Peyer's patch (tissue), 4 donors: ENCODE measurements at places on chromosomes 16 and 17.

DNA sequence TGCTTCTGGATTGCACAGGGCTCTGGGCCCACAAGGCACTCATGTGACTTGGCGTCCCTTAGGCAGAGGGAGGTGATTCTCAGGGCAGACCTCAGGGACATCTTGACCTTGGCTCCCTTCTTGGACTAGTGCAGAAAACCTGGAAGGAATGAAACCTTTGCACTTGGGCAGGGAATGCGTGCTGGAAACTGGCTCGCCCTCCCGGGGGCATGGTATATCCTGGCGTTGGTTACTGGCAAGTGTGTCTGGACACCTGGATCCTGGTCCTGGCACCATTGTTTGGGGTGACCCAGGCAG, 63.5 kb upstream of the LGALS9 start:
- peak; percentile 68 for DNase-seq

- no peak for DNase-seq
These were observed 23.5 kb downstream of the GTF3C1 start for GRCh38 chr16:27526180-27526579.

DNA sequence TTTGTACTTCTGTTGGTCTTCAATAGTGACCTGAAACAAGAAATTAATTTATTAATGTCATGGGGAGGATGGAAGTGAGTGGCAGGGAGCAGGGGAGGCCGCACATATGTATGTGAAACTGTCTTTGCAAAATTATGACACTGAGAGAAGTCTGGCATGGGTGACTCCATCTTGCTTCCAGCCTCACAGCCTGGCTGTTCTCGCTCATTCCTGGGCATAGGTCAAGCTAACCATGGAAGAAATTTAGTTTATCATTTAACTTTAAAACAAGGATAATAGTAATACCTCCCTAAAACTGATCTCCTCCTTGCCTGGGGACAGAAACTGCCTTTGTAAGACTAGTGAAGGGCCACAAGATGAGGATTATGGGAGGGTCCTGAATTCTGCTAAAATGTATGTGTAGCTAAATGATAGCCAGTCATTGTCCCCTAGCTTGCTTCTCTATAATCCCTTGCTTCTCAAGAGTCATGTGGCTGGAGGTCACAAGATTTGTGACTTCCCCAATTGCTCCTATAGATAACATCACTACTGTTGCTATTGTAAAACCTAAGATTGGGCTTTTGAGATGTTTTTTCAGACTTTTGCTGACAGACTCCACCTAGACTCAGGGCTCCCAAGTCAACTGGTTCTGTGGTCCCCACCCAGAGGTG, 126.0 kb downstream of the HS3ST3A1 start:
- DNase-seq = no peak

GRCh38 chr17:48258331-48258730, 150.8 kb downstream of the SNX11 start:
- no peak for DNase-seq

- no peak for DNase-seq
These were observed 55.0 kb downstream of the IRX5 start for GRCh38 chr16:54985668-54986067.

DNA sequence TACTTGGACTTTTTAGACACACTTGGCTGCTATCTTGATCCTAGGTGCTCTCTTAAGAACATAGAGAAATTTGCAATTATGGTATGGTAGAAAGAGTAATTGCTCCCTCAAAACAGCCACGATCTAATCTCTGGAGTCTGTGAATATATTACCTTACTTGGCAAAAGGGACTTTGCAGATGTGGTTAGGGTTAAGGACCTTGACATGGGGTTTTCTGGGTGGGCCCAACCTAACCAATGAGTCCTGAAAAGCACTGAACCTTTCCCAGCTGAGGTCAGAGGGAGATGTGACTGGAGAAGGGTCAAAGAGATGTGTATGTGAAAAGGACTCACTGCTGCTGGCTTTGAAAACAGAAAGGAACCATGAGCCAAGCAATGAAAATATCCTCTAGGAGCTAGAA, 26.7 kb upstream of the MED13 start:
- no peak for DNase-seq

- no peak for DNase-seq
These were observed 2.0 kb downstream of the RBBP6 start for GRCh38 chr16:24541233-24541933.

GRCh38 chr16:83343935-83344366, 463.8 kb upstream of the HSBP1 start:
- DNase-seq = no peak

GRCh38 chr17:72379516-72379915, 258.7 kb downstream of the SOX9 start:
- DNase-seq = no peak

- no peak for DNase-seq
These were observed 800.0 kb downstream of the KCNJ18 start for GRCh38 chr17:22492331-22492730.

- no peak for DNase-seq
These were observed 31.1 kb upstream of the COX10 start for GRCh38 chr17:14038206-14038605.

DNA sequence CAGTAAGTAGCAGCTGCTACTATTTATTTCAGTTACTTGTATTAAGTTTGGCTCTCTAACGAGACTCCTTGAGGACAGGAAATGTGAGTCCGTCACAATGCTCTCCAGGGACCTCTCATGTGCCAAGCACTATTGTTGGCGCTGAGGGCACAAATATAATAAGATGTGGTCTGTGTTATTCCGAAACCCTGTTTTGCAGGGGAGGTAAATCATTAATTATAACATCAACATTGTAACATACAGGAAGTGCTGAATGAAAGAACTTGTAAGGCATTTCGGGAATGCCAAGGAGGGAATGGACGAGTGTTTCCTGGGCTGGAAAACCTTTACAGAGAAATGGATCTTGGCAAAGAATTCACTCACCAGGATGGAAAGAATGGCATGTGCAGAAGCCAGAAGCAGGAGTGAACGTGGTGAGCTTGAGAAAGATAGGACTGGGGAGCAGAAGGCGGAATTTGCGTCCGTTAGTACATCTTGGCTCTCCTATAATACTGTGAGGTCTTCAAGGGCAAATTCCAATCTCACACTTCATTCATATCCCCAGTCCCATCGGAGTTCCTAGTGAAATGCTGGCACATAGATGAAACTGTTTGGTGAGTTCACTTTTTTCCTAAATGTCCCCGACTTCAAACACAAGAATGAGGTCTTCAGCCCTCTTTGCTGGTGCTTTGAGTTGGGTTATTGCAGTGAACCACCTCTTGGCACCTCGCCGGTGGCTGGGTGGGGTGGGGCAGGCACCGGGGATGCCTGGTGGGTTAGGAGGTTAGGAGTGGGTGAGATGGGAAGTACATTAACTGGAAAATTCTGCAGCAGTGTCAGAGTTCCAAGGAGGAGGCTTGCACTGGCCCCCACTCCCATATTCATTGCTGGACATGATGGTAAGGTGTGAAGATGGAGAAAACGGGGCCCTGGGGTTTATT, 11.5 kb downstream of the TAC4 start:
- no peak for DNase-seq

DNA sequence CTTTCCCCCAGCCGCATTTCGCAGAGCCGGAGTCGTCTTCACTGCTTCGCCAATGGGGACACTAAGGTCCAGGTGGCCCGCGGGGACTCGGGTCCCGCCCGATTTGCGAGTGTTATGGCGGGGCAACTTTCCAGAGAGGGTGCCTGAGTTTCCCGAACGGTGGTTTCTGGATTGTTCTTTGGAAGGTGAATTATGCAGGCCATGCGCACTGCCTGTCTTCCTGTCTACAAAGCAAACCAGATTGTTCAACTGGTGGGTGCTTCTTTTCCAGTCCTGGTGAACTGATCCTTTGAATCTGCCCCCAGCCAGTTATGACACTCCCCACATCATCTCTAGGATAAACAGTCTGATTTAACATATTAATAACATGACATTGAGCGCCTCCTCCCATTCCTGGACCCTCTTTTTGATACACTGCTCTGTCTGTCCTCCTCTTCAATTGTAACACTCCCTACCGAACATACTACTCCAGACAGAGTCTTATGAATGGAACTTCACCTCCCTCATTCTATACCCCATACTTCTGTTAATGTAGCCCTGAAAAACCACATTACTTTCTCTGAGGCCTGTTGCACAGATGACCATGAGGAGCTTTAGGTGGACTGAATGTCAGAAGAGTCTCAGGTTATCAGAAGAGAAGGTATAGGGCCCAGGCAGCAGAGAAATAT, 159.0 kb downstream of the RAB11FIP4 start:
- DNase-seq = no peak

DNA sequence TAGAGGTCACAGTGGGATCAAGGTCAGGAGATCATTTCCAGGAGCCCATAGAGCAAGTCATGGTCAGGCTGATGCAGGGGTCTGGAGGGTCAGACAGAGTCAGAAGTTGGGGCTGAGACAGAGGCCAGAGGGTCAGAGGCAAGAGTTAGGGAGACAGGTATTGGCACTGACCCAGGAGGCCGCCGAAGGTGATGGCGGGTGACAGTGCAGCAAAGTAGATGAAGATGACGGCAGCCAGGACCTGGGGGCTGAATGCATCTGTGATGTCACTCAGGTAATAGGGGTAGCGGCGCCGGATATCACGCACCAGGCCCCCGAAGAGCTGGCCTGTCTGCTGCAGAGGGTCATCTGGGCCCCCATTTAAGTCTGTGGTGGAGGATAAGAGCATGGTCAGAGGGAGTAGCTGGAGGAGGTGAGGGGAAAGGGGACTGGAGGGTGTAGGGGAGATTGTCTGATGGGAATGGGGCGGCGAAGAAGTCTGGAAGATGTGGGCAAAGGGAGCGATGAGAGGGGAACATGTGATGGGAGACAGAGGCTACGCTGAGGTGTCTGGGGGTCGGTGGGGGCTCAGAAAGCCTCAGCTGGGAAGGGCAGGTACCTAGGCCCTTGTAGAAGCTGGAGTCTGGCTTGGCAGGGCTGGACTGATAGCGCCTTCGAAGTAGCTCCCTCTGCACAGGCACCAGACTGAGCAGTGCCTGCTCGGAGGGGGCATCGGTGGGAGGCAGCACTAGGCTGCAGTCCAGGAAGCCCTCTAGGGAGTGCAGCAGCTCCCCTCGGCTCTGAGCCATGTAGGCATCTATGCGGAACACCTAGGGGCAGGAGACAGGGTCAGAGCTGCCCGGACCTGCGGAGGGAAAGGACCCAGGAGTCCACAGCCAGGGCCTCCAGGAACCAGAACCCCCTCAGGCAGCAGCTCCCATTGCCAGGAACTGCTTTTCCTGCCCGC, 9.8 kb downstream of the SLC4A1 start:
- no peak for DNase-seq

GRCh38 chr17:81401723-81402529, 6.7 kb downstream of the BAHCC1 start:
- peak; percentile 66 for DNase-seq

- DNase-seq = no peak
These were observed 87.1 kb downstream of the EMP2 start for GRCh38 chr16:10493276-10493675.

DNA sequence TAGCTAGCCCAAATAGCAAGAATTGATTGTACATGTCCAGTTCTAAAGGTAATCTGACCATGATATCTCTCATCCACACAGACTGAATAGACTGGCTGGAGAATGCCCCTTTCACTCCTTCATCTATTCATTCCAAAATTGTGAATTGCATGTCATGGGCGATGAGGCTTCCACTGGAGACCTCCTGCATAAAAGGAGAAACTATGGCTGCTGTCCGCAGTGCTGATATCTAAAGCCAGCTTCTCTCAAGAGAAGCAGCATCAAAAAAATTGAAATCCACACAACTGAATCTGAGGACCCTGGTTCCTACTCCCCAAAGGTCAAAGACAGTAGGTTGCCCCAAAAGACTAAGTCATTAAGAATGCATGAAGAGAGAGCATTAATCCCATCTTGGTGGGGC, 7.9 kb upstream of the SCNN1G start:
- DNase-seq = no peak

- no peak for DNase-seq
These were observed 9.0 kb downstream of the NOG start for GRCh38 chr17:56602292-56603130.

DNA sequence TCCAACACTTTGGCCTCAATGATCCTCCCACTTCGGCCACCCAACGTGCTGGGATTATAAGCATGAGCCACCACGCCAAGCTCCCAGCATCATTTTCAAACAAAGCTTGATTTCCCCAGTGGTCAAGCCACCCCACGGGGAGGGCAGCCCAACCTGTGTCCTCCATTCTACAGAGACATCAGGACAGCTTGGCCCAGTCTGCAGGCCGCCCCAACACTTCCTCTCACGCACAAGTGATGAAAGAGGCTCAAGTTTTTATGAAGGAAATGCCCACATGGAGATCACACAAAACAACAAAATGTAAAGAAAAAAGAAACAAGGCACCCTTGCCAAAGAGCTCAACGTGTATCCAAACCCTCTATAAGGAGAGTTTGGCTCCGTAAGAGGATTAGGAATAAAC, 112.4 kb downstream of the XYLT1 start:
- DNase-seq = peak; percentile 40

DNA sequence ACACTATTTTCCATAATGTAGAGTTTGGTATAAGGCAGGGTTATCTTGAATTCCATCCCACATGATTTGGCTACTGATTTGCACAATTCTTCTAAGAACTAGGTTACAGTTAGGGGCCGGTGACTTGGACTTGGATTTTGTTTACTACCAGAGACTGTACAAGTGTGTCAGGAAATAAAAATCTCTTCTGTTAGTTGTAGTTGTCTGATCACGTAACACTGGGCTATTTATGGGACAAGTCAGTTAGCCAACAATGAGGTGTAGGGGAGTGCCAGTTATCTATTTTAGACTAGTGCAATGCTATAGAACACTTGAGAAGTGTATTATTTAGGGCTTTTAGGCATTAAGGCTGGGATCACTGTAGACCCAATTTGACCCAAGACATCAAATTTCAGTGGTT, 39.7 kb upstream of the GHDC start:
- no peak for DNase-seq

GRCh38 chr17:80313160-80313829, 52.6 kb downstream of the RNF213 start:
- DNase-seq = no peak

- no peak for DNase-seq
These were observed 327.3 kb upstream of the CDH8 start for GRCh38 chr16:62363501-62363900.

- no peak for DNase-seq
These were observed 72.3 kb upstream of the LHX1 start for GRCh38 chr17:36864827-36865430.

DNA sequence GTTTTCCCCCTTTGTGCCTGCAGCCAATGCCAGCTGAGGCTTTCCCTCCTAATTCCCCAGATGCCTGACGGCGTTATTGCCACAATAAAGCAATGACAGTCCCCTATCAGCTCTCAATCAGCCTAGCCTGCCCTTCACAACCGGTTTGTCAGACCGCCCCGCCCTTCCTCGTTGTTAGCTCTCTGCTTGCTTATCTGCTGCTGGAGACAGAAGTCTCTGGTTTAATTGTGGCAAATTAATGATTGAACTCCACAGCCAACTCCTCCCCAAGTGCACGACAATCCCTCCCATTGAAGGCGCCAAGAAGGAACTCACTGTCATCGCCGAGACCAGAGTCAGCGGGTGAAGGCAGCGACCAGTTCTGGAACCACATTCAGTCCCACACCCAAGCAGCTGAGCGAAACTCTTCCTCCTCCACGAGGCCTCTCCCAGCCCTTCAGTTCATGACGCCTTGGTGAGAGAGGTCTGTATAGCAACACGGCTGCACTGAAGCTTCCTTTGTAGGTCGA, 474.4 kb downstream of the SLC39A11 start:
- peak; percentile 94 for DNase-seq

GRCh38 chr17:56173958-56174835, 20.9 kb downstream of the ANKFN1 start:
- no peak for DNase-seq

- DNase-seq = no peak
These were observed 5.5 kb downstream of the FOXC2 start for GRCh38 chr16:86572041-86572521.

GRCh38 chr16:88274847-88275246, 107.9 kb upstream of the ZNF469 start:
- DNase-seq = no peak

- no peak for DNase-seq
These were observed 1114.2 kb upstream of the GOT2 start for GRCh38 chr16:59848296-59848695.
